ENCODE measurements at places on chromosomes 1 and 21.

GRCh38 chr21:46055863-46056281, 42.0 kb upstream of the COL6A2 start:
- no peaks in the 10 kb centered on the region for H3K36me3 ChIP-seq
- peaks cover 12% of the 10 kb centered on the region for H3K4me1 ChIP-seq
- no peak for DNase-seq
- no peak overlapping the region for H3K4me3 ChIP-seq
- H3K27ac ChIP-seq, result no peak overlapping the region

GRCh38 chr1:43327549-43328292, 9.9 kb upstream of the MPL start:
- no peaks in the 10 kb centered on the region for H3K27me3 ChIP-seq
- H3K4me1 ChIP-seq, result peaks cover 11% of the 10 kb centered on the region
- DNase-seq, result no peak
- H3K4me3 ChIP-seq, result no peak overlapping the region

DNA sequence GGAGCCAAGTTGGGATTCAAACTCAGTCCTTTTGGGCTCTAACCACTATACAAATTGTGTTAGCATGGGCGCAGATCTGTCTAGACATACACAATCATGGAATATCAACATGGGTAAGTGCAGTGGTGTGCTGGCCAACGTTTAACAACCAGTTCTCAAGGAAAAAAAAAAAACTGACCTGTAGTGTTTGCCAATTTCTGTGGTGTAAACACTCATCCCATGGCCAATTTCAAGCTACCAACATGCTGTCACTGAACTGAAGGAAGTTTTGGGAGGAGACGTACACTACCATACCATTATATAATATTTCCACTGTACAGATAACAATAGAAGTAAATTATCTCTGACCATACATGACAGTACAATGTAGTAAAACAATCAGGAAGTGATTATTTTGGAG, 3.2 kb downstream of the TCEA3 start:
- no peaks in the 10 kb centered on the region for H3K27me3 ChIP-seq
- H3K4me3 ChIP-seq, result no peak overlapping the region
- DNase-seq, result no peak
- no peaks in the 10 kb centered on the region for H3K36me3 ChIP-seq

DNA sequence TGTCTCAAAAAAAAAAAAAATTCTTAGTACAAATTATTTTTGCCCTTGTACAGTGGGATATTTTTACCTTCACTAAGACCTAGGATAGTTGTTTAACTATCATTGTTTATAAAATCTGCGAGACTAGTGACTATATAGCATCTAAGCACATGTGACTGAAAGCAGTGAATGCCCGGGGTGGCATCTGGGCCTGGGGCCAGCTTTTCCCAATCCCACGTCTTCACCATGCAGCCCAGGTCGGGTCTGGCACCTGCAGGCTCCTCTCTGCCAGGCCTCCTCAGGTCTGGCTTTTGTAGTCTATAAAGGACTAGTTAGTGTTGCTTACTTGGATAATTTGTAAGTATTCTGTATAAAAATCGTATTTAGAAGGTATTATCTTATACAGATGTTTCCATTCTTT, 40.8 kb downstream of the CBS start:
- H3K27me3 ChIP-seq, result no peaks in the 10 kb centered on the region
- no peak for DNase-seq
- no peak overlapping the region for H3K27ac ChIP-seq
- H3K4me3 ChIP-seq, result no peak overlapping the region
- no peaks in the 10 kb centered on the region for H3K4me1 ChIP-seq
- H3K36me3 ChIP-seq, result peaks cover 3% of the 10 kb centered on the region

DNA sequence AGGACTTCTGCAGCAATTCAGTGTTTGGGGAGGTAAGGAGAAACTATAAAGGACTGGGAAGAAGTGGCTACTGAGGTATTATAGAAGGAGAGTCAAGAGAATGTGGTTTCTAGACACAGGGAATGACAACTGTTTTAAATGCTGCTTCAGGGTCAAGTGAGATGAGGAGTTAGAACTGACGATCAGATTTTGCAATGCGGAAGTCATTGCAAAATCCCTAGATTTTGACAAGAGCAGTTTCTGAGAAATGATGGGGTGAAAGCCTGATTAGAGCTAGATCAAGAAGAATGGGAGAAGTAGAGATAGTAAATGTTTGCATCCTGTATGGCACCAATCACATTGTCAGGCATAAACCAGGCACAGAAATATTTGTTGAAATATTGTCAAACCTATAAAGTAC, 4.7 kb upstream of the TSNAX start:
- peaks cover 13% of the 10 kb centered on the region for H3K36me3 ChIP-seq
- H3K27ac ChIP-seq, result no peak overlapping the region
- peaks cover 20% of the 10 kb centered on the region for H3K4me1 ChIP-seq
- H3K4me3 ChIP-seq, result no peak overlapping the region

GRCh38 chr1:55055951-55056631, 16.7 kb downstream of the PCSK9 start:
- H3K4me1 ChIP-seq, result peaks cover 9% of the 10 kb centered on the region
- no peak for DNase-seq
- H3K36me3 ChIP-seq, result no peaks in the 10 kb centered on the region
- H3K27me3 ChIP-seq, result no peaks in the 10 kb centered on the region

DNA sequence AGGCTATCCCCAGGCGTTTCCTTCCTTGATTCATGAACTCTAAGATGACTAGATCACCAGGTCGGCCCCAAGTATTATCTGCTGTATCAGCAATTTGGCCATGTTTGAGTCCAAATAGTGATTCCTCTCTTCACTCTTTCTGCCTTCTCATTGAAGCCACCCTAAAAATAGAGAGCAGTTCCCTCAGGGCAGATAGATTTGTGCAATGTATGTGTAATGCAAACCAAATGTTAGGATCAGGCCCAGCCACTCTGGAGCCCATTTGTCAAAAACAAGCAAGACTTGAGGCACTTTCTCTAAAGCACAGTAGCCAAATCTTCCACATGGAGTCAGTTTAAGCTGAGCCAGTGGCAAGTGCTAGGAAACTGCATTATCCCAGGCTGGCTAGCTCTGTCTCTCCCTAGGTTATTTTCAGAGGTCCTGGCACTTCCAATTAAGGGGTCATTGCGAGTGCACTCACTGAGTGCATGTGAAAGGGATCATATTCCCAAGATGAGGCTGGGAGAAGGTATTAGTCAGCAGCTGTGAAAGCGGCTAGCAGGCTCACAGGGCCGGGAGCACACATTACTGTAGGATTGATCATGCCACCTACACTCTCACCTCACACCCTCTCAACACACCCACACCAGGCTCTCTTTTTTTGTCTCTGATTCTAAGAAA, 97.9 kb upstream of the RAB3GAP2 start:
- no peak for DNase-seq
- peaks cover 29% of the 10 kb centered on the region for H3K27me3 ChIP-seq
- H3K36me3 ChIP-seq, result no peaks in the 10 kb centered on the region
- H3K4me1 ChIP-seq, result no peaks in the 10 kb centered on the region
- H3K27ac ChIP-seq, result no peak overlapping the region

- H3K27ac ChIP-seq, result no peak overlapping the region
- no peak for DNase-seq
- H3K4me1 ChIP-seq, result no peaks in the 10 kb centered on the region
- H3K27me3 ChIP-seq, result peaks cover 2% of the 10 kb centered on the region
- H3K4me3 ChIP-seq, result no peak overlapping the region
- H3K36me3 ChIP-seq, result no peaks in the 10 kb centered on the region
Observed at GRCh38 chr1:164660412-164660772, 101.4 kb downstream of the PBX1 start.

GRCh38 chr1:57464756-57465155, 40.9 kb upstream of the DAB1 start:
- no peak overlapping the region for H3K4me3 ChIP-seq
- peaks cover 7% of the 10 kb centered on the region for H3K27me3 ChIP-seq
- DNase-seq, result no peak
- no peaks in the 10 kb centered on the region for H3K36me3 ChIP-seq
- no peaks in the 10 kb centered on the region for H3K4me1 ChIP-seq

GRCh38 chr21:21163904-21164303, 165.7 kb downstream of the NCAM2 start:
- H3K4me3 ChIP-seq, result no peak overlapping the region
- no peaks in the 10 kb centered on the region for H3K27me3 ChIP-seq
- no peak overlapping the region for H3K27ac ChIP-seq
- no peaks in the 10 kb centered on the region for H3K4me1 ChIP-seq

DNA sequence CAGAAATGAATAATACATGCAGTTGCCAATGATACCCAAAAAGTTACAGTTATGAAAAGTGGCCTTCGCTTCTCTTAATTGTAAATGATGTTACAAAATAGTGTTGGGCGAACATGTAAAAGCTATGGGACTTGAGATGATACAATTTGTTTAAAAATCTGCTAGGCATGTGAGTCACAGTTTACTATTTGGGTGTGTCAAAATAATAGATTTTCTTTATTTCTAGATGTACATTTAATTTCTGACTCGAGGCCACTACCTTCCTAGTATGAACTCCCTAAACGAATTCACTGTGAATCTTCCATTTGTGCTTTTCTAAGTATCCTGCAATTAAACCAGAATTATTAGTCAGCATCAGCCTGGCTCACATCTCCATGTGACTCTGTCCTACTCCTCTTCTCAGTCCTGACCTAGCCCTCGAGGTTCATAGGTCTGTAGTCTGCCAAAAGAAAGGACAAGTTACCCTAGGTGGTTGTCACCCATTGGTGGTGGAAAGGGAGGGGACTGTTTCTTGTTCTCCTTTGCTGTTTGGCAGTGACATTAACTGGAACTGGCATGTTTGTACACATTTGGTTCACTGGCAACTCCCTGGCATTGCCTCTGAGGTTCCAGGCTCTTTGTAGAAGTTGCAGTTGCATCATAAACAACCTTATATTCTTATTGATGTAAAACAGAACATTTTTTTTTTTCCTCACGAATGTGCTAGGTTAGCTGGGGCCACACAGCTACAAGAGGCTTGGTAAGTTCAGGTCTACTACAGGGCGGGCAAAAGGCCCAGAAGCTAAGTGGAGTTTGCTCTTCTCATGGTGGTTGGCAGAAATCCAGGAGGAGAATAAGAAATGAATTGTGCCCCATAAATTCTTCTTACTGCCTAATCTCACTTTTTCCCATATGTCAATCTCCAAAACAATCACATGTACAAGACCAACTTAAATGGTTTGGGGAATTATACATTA, 746.5 kb upstream of the ADAMTS5 start:
- H3K4me3 ChIP-seq, result no peak overlapping the region
- no peaks in the 10 kb centered on the region for H3K4me1 ChIP-seq
- H3K27ac ChIP-seq, result no peak overlapping the region
- no peak for DNase-seq
- H3K27me3 ChIP-seq, result no peaks in the 10 kb centered on the region

DNA sequence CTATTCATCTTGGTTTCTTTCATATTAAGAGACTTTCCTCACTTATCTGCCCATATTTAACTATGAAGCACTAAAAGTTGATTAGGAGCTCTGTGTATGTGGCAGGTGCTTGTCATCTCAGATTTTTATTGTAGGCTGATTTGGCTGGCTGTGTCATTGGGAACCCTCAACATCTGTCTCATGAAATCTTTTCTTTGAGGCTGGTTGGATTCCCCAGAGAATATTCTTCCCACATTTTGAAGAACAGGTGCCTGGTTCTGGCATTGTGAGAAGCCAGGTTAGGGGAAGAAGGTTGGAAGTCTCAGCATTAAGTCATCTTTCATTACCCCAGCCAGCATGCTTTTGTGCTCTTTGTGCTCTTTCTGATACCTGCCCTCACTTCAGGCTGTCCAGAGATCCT, 37.1 kb downstream of the EEIG2 start:
- no peaks in the 10 kb centered on the region for H3K36me3 ChIP-seq
- H3K27me3 ChIP-seq, result no peaks in the 10 kb centered on the region
- H3K27ac ChIP-seq, result no peak overlapping the region
- H3K4me1 ChIP-seq, result peaks cover 8% of the 10 kb centered on the region
- no peak overlapping the region for H3K4me3 ChIP-seq

DNA sequence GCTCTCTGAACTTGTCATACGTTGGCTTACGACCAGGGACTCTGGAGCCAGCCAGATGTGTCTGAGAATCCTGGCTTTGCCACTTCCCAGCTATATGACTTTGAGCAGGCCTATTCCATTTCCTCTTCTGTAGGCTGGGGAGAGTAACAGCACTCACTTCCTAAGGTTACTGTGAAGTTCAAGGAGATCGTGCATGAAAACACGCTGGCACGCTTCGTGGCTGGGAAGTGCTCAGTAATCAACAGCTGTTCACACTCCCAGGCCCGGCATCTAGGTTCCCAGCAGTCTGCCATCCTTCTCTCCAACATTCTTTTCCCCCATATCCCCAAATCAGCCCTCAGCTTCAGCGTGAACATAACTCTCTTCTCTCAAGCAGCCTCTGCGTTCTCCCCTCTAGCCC, 2.0 kb downstream of the ASCL5 start:
- no peaks in the 10 kb centered on the region for H3K4me1 ChIP-seq
- DNase-seq, result no peak
- H3K27me3 ChIP-seq, result peaks cover 7% of the 10 kb centered on the region
- no peak overlapping the region for H3K27ac ChIP-seq
- H3K36me3 ChIP-seq, result no peaks in the 10 kb centered on the region

DNA sequence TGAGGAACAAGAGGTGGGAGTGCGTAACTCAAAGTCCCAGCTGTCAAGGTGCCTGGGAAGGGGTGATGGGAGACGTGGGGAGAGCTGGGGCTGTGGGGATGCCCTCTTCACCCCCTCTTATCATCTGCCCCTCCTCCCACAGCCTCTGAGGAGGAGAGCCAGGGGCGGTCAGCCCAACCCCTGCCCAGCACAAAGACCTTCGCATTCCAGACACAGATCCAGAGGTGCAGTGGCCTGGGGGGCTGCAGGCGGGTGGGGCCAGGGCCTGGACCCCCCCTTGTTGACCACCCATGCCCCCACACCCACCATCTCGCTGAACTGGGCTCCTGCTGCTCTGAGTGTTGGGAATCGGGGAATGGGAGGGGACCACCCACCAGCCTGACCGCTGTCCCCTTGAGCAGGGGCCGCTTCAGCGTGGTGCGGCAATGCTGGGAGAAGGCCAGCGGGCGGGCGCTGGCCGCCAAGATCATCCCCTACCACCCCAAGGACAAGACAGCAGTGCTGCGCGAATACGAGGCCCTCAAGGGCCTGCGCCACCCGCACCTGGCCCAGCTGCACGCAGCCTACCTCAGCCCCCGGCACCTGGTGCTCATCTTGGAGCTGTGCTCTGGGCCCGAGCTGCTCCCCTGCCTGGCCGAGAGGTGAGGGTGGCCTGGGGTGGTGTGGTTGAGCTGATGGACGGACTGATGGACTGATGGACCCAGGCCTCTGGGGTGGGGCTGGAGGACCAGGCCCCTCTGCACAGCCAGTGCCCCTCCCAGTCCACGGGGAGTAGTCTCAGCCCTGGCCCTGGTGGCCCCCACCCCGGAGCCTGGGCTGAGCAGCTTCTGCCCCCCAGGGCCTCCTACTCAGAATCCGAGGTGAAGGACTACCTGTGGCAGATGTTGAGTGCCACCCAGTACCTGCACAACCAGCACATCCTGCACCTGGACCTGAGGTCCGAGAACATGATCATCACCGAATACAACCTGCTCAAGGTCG, 29.7 kb downstream of the TRIM11 start:
- DNase-seq, result no peak
- no peak overlapping the region for H3K4me3 ChIP-seq
- H3K27ac ChIP-seq, result no peak overlapping the region
- H3K4me1 ChIP-seq, result peaks cover 11% of the 10 kb centered on the region
- H3K36me3 ChIP-seq, result no peaks in the 10 kb centered on the region
- peaks cover 14% of the 10 kb centered on the region for H3K27me3 ChIP-seq

GRCh38 chr21:29429218-29429617, 130.5 kb downstream of the BACH1 start:
- no peak overlapping the region for H3K4me3 ChIP-seq
- peaks cover 4% of the 10 kb centered on the region for H3K36me3 ChIP-seq
- peaks cover 9% of the 10 kb centered on the region for H3K4me1 ChIP-seq
